ENCODE measurements at places on chromosomes 2 and 18.

DNA sequence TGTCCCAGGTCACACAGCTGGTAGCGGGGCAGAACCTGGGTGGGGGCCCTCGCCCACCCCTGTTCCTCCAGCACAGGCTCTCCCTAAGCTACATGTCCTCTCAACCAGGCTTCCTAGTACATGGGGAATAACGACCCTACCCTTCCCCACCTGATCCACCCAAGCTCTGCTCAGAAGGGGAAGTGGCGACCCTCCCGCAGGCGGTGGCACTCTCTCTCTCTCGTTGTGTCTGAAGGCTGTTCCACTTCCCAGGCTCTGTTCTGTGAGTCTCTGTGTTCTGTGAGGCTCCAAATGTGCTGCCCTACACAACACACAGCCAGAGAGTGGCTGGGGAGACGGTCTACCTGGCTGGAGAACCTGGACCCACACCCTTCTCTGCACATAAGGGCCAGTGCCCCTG lies 135.8 kb downstream of the COPS8 start:
- no peak for DNase-seq

DNA sequence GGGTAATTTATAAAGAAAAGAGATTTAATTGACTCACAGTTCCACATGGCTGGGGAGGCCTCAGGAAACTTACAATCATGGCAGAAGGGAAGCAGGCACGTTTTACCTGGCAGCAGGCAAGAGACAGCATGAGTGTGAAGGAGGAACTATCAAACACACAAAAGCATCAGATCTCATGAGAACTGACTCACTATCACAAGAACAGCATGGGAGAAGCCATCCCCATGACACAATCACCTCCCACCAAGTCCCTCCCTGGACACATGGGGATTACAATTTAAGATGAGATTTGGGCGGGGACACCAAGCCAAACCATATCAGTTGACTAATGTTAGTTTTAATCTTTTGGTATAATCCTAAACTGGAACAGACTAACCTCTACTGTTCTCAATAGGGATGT lies 49.1 kb upstream of the CPO start:
- no peak for DNase-seq

DNA sequence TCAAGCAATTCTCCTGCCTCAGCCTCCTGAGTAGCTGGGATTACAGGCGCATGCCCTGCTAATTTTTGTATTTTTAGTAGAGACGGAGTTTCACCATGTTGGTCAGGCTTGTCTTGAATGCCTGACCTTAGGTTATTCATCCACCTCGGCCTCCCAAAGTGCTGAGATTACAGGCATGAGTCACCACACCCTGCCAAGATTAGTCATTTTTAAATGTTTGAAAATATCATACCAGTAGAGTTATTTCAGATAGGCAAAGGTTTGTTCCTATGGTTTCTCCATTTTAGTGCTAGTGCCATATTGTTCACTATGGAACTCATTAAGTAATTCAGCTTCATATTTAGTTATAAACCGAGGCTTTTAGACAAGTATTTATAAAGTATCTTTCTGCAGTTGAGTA lies 52.3 kb downstream of the HIBCH start:
- no peak for DNase-seq

- no peak for DNase-seq
These were observed 11.7 kb downstream of the DPYSL5 start for GRCh38 chr2:26859622-26860021.

DNA sequence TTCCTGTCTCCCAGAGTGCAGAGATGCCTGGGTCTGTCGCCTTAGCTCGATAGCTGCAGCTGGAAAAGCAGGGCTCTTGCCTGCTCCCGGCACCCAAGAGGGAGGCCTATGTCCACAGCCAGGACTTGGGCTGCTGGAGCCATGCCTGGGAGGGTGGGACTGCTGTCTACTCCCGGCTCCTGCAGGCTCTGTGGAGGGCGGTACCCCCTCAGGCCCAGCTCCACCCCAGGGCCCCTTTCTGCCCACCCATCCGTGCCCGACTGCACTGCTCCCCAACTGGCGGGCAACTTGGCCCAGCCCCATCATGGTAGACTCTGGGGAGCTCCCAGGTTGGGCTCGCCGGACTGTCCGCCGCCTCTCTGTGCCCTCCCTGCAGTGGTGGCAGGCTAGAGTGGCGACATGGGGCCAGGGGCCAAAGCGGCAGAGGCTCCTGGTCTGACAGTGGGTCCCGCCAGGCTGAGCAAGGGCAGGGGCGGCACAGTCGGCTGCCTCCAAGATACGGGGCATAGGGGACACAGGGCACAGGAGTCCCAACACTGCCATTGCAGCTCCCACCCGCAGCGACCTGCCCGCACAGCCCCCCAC lies 901.0 kb downstream of the CCDC85A start:
- DNase-seq: no peak

DNA sequence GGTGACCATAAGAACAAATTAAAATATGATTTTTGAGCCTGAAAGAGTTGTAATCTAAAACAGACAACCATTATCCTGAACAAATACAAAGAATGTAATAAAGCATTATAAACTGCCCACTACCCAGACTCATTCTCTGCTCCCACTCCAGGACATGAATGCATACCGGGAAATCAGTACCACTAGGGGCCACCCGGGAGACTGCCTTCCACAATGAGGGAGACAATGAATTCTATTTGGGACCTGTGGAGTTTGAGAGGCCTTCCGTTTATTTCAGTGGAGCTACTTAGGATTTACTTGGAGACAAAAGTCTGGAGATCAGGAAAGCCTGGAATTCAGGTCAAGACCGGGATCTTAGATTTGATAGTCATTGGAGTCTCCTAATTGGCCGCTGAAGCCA lies 50.0 kb downstream of the NAB1 start:
- no peak for DNase-seq

DNA sequence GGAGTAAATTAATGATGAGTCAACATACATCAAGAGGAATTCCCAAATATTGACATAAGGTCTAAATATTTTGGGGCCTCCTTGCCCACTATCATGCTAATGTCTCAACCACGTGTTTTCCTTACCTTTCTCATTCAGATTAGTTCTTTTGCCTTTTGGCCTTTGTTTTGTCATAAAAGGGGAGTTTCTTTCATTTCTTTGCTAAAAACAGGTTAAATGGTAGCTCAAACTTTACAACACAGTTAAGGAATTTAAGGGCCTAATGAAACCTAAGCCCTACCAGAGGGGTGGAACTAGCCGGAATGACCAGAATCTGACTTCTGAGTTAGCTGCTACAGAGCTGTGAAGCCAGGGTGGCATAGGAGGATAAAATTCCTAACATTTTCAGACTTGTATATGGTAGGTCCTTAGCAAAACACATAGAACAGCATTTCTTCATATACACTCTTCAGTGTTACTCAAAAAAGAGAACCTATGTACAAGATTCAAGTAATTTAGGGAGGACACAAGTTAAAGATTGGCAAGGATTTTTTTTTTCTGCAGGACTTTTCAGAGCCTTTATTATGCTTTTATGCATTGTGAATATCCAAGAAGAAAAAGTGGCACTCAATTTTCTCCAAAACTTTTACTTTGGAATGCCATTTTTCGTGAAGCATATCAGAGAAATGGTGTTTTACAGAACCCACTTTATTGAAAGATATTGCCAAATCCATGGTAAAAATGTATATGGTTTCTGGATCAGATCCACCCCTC lies 633.1 kb downstream of the ARHGAP15 start:
- DNase-seq: no peak

GRCh38 chr2:126653761-126654160 lies 2.2 kb upstream of the GYPC start:
- DNase-seq: no peak

GRCh38 chr2:84201158-84201557 lies 257.9 kb downstream of the SUCLG1 start:
- DNase-seq: no peak

Data from glutamatergic neuron (in vitro differentiated cells).